ENCODE measurements at places on chromosomes 7 and 10.

- no peak for DNase-seq
These were observed 1262.6 kb upstream of the SORCS1 start for GRCh38 chr10:108427146-108427545.

- DNase-seq, result no peak
These were observed at the start of gene TCERG1L for GRCh38 chr10:131311661-131312477. Gene TCERG1L, minus strand, starts transcription at chr10:131311721. Its CDS starts 86 bp downstream, at chr10:131311635.

GRCh38 chr7:69676247-69676646, 78.0 kb downstream of the AUTS2 start:
- DNase-seq, result no peak

DNA sequence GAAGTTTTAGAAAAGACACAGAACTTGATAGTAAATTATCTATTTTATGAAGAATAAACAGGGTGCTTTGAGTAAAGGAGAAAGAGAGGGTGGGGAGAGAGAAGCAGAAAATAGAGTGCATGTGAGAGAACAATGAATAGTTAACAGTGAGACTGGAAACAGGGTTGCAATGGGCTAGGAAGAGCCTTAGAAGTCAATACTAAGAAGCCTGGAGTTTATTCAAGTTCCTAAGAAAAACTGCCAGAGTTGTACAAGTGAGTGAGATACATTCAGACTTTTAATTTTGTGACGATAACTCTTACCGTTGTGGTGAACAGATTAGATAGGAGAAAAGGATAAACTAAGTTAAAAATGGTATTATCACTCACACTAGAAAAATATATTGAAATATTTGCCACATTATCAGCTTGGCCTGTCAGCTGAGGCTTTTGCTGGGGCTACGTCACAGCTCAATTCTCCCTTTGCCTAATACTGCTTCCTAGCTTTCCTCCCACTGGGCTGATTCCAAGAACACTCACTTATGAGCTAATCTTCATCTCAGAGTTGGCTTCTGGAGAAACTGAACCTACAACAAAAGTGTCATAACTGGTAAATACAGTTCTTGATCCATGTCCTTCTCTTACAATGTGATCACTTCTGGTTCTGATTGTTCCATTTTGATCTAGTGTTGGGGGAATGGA, 92.7 kb downstream of the SEMA3D start:
- no peak for DNase-seq

DNA sequence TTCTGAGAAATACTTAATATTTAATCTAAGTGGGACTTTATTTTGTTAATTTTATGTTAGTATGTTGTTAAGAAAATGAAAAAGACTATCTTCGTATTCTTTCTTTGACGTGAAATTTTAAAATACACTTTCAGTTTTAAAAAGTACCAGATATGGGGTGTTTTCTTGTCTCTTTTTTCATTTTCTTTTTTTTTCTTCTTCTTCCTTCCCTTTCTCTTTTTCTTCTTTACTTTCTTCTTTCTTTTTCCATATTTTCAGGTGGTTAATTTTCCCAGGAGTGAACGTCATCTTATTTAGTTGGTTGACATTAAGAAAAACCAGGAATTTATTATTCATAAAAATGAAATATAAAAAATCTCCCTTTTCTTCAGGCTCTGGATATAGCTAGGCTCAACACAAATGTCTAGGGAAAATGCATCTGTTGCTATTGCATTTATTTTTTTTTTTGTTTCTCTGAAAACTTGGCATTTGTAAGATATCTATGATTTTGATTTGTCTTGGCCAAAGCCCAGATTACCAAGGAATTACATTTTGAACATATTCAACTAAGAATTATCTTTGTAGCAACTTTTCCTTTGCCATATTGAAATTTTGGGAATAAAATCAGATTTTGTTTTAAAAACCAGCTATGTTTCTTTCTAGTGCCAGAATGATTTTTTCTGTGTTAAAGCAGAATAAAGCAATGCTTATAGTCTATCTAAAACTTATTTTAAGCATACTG, 241.3 kb upstream of the FOXP2 start:
- DNase-seq, result no peak
